ENCODE measurements at places on chromosomes 2 and 18.

- DNase-seq: no peak
Observed at GRCh38 chr2:17052001-17052400, 386.4 kb upstream of the CYRIA start.

- DNase-seq: no peak
Observed at GRCh38 chr18:12376034-12376753, 833 bp downstream of the AFG3L2 start.

GRCh38 chr18:9673296-9674251 lies 34.5 kb upstream of the RAB31 start:
- no peak for DNase-seq

DNA sequence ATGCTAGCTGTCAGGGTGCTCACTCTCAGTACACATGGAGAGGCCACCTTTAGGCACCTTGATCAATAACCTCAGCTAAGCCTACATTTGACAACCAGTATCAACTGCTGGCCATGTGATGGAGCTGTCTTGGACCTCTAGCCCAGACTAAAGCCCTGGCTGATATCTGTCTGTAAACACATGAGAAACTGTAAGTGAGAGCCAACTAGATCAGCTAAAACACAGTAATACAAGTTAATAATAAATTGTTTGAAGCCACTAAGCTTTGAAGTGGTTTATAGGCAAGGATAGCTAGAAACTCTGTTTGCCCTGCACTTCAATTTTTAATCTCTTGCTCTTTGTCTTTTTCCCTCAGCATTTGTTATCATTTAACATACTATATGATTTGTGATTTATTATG lies 407.1 kb downstream of the SPAG16 start:
- no peak for DNase-seq

GRCh38 chr2:98027538-98027937 lies 31.8 kb upstream of the TMEM131 start:
- no peak for DNase-seq

DNA sequence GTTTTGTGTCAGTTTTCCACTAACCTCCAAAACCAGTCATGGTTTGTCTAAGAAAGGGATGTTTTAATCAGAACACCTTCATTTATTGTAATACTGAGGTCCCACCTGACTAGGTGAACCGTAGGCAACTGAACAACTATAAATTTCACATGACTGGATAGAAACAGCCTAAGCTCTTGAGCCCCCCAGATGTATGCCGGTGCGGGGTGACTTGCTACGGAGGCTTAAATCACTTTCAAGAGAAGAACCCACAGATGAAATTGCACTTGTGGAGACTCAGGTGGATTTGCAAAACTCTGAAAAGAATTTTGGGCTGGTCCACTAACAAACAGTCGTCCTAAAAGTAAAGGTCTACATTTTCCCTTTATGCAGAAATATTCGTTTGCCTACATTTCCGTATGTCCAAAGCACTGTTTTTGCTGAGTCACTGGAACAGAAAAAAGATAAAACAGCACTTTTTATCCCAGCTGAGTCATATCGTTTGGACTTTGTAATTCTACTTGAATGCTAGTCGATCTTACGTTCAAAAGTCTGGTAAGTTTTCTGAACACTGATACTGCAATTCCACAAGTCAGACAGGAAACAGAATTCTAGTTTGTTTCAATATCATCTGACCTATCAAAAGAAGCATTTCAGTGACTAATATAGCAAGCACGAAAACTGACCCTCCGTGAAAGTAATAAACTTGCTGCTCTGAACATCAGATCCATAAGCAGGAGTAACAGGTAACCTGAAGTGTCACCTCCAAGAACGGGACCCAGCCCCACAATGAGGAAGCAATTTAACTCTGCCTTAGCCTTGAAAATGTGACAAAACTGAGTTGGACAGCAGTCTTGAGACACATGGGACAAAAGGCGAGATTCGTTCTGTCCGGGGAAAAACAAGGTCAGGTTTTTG lies 18.1 kb downstream of the ZNF516 start:
- DNase-seq: no peak

DNA sequence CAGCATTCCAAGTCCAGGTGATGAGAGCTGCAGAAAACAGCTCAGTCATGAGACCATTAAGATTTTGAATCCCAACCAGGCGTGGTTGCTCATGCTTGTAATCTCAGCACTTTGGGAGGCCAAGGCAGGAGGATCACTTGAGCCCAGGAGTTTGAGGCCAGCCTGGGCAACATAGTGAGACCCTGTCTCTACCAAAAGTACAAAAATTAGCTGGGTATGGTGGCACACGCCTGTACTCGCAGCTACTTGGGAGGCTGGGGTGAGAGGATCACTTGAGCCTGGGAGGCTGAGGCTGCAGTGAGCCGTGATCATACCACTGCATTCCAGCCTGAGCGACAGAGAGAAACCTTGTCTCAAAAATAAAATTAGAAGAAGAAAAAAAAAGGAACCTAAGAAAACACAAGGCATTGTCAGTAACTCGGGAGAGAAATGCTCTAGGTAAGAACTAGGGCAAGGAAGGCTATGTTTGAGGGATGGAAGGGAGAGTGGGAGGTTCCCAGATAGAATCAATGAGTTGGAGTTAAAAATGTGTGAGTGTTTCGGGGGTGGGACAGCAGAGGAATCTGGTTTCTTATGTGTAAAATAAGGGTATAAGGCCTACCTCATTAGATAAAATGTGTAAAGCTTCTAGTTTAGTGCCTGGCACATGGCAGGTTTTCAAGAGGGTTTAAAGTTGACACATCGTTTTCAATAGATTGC lies 23.3 kb upstream of the MTA3 start:
- no peak for DNase-seq

DNA sequence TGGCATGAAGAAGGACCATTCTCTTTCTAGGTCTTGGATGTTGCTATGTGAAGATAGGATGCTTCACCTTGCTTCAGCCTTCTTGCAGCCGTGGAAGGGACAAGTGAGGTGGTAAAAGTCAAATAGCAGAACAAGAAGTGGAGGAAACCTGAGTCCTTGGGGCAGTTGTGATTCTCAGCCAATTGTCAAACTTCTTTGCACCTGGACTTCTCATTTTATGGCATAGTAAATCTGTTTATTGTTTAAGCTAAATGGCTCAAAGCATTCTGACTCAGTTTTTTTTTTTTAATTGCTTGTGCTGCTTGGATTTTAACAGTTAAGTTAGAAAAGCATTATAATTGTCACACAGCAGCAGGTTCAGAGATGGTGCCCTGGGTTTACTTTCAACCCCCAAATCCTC lies 33.0 kb upstream of the ST6GAL2 start:
- DNase-seq: no peak

DNA sequence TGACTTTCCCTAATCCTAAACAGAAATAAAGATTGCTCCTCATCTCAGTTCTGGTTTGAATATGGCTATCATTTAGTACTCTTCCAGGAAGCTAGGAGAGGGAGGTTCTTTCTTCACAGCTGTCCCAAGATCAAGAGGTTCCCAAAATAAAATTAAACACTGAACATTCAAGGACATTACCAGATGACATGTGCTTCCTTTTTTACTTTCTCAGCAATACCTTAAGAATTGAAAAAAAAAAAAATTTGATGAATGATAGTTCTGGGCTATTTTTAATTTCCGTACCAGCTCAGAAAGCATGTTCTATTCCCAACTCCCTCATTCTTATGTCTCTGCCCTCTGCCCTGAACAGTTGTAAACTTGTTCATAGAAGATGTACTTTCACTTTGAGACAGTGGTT lies 61.7 kb upstream of the MYL1 start:
- DNase-seq: no peak

DNA sequence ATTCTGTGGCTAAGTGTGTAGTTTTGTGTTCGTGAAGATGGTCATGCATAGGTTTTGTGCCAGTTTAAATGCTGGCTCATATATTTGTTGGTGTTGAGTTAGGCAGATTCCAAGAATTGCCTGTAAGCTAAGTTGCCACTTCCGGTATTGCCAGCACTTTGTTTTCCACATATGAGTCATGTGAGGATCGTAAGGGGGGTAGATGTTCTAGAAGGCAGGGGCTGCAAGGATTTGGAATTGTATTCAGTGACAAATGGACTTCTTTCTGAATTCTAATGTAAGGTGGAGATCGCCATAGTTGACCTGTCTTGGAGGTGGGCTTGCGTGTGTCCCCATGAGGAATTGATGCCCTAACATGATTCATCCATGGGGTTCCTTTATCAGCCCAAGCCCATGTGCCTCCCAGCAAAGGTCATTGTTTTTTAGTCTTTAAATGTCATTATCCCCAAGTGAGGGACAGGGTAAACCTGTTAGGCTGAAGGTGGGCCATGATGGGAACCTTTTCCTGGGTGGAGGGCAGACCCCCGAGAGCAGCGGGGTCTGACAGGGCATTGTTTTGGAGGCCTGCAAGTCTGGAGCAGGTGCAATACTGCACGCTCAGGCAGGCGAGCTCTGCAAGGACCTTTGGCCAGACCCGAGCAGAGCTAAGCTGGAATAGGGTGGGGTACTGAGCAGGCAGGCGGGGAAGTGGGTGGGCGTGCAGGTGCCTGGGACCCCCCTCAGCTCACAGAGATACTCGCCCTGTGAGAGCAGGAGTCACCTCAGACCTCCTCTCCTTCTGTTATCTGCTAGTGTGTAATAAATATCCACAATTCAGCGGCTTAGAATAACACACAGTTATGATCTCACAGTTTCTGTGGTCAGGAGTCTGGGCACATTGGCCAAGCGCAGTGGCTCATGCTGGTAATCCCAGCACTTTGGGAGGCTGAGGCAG lies 77.4 kb downstream of the LRRFIP1 start:
- no peak for DNase-seq

DNA sequence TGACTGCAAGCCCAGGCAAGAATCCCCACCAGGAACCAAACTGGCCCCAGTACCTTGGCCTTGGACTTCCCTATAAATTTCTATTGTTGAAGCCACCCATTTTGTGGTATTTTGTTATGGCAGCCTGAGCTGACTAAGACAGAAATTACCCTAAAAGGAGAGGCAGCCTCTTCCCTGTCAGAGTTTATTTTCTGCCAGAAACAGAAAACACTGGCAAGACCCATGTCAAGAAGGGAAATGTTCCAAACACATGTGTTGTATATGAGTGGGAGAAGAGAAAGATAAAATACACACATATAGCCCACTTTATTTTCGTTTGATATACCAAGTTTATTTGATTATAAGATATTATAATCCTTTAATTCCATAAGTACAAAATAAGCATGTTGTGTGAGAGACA lies 225.1 kb upstream of the FSHR start:
- DNase-seq: no peak

DNA sequence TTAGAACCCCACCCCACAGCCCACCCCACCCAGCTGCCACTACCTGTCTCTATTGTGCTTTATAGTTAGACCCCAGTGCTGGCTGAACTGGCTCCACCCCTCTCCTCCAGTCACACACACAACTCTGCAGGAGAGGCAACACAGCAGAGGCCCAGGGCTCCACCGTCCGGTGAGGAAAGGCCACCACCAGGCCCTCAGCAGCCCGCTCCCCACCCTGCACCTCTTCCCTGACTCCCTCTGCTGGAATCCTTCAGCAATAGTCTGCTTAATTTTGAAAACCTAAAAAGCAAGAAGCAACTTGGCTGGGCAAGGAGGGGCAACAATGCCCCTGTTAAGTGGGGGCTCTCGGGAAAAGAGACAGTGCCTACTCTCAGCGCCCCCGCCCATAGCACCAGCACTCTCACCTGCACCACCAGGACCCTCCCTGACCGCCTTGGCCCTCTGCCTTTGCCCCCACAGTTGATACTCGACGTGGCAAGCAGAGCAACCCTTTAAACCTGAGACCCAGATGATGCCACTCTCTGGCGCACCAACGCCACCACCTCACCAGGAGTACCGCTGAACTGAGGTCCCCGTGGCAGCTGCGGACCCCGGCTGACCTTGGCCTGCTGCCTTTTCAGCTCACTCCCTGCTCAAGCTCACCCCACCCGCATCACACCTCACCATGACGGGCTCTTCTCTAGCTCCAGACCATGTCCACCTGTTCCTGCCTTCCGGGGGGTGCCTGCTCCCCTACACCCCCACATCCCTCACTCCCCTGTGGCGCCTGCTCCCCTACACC lies 45.7 kb downstream of the NDUFA10 start:
- no peak for DNase-seq

DNA sequence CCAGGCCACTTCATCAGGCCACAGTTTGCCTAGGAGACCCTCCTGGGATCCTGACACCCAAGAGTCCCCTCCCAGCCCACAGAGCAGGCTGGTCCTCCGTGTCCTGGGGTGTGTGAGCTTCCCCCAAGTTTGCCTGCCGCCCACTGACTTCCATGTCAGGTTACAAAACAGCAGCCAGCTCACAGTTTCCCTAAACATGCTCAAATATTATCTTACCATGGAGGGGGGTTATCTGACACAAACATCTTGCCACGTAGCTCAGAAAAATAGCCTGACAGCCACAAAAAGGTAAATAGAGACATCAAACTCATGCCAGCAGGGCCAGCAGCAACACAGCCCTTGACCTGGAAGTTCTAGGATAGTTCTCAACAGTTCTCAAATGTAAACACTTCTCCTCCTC lies 346.5 kb downstream of the TNS1 start:
- no peak for DNase-seq

DNA sequence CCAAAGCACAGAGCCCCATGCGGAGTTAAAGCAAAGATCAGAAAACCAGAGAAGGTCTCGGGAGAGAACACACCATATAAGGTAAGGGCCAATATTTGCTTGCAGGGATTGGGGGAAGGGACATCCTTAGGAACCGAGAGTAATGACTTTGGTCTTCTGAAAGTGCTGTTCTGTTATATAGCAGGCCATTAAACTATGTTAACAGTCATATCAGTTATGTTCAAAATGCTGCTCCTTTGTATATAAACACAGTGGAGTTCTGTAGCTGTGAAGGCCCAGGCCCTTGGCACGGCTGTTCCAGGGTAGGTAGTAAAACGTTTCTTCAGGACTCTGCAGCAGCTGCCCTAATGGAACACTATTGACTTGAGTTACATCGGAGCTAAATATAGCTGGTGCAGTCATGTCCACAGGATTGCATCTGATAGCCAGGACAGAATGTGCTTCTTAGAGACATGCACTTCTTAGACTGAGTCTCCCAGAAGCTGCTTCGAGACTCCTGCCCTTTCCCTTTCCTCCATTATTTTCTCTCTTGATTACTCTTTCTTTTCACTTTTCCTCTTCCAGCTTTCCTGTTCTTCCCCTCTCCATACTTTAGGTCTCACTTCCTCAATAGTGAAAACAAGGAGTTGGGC lies 122.4 kb downstream of the SETBP1 start:
- DNase-seq: no peak

- no peak for DNase-seq
Observed at GRCh38 chr2:96971926-96972444, 14.4 kb downstream of the FAM178B start.

DNA sequence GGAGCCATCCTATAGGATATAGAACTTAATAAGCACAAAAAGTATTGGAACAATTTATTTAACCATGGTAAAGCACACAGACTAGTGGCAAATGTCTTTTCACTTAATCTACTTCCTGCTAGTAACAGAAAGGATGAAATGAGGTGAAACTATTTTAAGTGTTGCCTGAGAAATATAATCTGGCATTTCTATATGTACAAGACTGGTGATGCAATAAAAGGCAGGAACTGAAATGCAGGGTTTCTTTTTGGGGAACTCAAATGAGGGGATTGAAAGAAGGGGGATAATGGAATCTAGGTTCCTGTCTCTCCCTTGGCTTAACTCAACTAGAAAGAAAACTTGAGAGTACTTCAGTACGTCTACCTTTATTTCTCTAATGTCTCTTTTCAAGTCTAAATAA lies 122.3 kb downstream of the MEMO1 start:
- no peak for DNase-seq

All from stimulated activated CD8-positive, alpha-beta memory T cell treated with anti-CD3 and anti-CD28 coated beads, Interleukin-4, amount 100 ng/mL, for 1 hour (primary cell).